ENCODE measurements at places on chromosomes 3 and 15. TPM values are rescaled to one million over a fixed set of nuclear protein-coding genes. Genes with fewer than 3 reads are reported as not detected.

The ZKSCAN7 gene
- 4.8 TPM for polyA plus RNA-seq

The PLXNB1 gene
- polyA plus RNA-seq: 15.4 TPM

The TEX55 gene
- polyA plus RNA-seq: not detected

The NCBP2 gene
- polyA plus RNA-seq: 58.6 TPM

The ZNF660 gene
- polyA plus RNA-seq: 0.72 TPM

The SLC2A2 gene
- not detected for polyA plus RNA-seq

The CAMK1 gene
- 32.6 TPM for polyA plus RNA-seq

The RBP2 gene
- polyA plus RNA-seq: not detected

The DGKG gene
- not detected for polyA plus RNA-seq

The ZIC4 gene
- polyA plus RNA-seq: 3.4 TPM

DNA sequence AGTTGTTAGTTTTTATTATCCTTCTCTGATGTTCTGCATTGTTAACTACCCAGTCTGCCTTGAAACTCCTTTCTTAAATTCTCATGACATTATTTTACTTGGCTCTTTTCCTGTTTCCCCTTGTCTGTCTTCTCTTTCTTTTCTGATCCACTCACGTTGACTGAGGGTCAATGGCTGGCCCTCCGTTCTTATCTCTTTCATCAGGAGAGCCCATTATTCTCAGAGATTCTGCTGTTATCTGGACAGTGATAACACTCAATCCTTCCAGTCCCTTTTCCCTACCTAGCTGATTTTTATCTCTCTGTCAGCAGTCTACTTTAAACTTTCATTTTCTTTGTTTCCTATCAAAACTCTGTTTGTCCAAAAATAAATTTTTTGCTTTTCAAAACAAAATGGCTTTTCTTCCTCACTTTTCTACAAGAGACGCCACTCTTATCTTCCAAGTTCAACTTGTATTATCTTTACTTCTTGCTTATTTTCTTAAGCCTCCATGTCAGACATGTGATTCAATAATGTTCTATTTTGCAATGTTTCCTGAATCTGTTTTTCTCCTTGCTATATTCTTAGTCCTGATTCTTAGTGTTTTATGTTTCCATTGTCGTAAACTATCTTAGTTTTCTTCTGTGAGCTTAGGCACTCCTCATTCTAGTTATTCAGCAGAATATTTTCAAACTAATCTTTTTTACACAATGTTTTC lies 120.2 kb downstream of the NEDD4 start:
- no peak for DNase-seq

DNA sequence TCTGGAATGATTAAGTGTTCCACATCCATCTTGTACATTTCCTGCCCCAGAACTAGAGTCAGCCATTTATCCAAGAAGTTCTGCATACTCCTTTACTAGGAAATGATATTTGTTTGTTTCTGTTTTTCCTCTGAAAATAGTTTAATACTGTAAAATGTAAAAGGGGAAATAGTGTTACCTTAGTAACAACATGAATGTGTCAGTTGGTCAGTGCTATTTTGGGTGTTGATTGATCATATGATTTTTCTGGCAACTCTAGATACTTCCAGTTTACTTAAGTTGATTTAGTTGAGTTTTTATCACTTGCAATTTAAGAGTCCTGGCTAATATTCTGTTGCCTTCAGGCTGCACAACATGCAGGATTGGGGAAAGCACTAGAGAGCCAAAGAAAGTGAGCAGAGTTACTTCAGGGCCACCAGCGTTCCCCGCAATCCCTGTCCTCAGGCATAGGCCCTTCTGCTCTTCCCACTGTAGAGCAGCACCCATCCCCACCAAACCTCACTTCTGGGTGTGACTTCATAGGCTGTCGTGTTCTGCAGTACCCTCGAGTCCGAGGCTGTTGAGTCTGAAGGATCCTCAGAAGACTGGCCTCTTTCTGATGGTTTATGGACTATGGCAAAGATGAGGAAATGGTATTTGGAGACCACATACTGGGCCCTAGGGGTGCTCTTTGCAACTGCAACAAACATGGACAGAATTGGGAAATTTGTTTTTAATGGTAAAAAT lies 69.0 kb downstream of the CHD2 start:
- DNase-seq: no peak

- no peak for DNase-seq
These were observed 377.1 kb upstream of the TBL1XR1 start for GRCh38 chr3:177574222-177574856.

DNA sequence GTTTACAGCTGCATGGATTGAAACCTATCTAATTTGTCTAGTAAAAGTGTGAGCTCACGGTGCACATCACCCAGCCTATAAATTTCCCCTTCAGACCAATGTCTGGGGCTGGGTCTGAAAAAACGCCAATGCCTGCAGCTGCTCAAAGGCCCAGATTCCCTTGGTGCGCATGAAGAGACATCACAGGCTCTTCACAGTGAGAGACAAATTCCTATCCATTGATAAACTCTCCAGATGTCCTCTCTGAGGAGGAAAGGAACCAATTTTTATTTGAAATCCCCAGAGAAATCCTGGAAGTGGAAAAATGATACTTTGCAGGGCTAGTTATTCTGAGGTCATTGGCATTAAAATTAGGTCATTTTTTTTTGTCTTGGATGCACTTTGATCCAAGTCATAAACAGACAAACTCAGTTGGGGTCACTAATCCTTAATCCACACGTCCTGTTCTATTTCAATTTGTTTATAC lies 360.5 kb downstream of the EPHA3 start:
- DNase-seq: no peak

GRCh38 chr3:11154953-11155325 lies 646 bp downstream of the HRH1 start:
- DNase-seq: no peak

DNA sequence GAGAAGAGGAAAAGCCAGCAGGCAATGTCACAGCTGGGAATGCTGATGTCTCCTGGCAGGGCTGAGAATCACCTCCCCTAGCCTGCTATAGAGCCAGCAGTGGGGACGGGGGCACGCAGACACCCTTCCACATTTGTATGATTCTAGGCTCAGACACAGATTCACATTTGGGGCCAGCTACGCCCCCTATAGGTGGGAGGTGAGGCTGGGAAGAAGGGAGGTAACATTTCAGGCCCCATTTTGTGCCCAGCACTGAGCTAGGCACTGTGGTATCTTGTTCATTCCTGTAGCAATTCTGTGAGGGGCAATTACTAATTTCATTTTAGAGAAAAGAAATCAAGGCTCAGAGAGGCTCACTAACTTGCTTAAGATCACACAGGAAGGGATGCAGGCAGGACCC lies 15.9 kb upstream of the ACAD9 start:
- DNase-seq: no peak

DNA sequence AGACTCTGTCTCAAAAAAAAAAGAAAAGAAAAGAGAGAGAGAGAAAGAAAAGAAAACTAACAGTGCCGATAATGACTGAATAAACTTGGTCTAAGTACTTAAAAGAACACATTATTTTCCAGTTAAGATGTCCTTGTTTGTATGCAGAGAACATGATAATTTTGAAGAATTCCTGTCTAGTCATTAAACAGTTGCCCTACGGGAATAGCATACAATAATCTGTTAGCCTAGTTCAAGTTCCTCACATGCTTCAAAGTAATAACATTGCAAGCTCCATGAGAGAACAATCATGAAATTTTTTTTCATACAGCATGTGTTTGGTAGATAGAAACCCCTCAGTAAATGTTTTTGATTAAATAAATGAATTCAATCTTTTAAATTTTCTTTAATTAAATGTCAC lies 23.1 kb upstream of the BHLHE40 start:
- DNase-seq: no peak

GRCh38 chr3:182947888-182948287 lies 32.5 kb downstream of the DCUN1D1 start:
- DNase-seq: no peak

- no peak for DNase-seq
These were observed 279.2 kb downstream of the LSAMP start for GRCh38 chr3:116166121-116166520.

- DNase-seq: no peak
These were observed 449.5 kb upstream of the TBL1XR1 start for GRCh38 chr3:177646749-177647148.

GRCh38 chr3:179720196-179720595 lies 67.4 kb downstream of the USP13 start:
- DNase-seq: no peak

- no peak for DNase-seq
These were observed 256.4 kb upstream of the ZNF385D start for GRCh38 chr3:22007368-22007767.

DNA sequence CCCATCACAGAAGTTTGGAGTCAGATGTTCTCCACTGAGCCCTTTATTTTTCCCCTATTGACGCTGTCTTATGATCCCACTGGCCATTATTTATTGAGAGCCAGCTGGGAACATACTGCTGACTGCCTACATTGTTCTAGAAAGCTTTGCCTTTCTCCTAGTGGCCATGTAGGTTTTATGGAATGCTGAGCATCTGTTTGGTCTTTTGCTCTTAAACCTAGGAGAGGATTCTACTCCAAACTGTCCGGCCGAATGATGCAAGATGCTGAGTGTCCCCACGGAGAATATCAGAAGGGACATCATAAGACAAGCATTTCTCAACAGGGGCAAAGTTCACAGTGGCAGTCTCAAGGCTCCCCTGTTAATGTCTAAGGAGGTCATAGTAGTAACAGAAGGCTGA lies 171.4 kb downstream of the ARRDC4 start:
- DNase-seq: no peak

GRCh38 chr3:48398701-48399386 lies 26.8 kb downstream of the FBXW12 start:
- DNase-seq: no peak

DNA sequence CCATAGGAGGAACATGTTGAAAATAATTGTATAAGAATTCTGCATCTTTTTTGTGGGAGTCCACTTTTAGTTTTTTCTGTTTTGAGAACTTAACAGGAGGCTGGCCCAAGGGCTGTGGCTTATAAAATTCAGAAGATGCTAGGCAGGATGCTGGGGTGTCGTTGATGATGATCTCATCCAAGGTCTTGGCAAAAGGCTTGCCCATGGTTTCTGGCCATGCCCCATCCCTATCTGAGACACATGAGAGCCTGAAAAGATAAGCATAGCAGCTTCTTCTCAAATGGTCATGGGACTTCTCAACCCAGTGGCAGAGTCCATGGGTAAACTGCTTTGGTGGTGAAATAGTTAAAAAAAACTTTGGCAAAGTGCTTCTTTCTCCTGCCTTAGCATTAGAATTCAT lies 35.2 kb downstream of the CMSS1 start:
- no peak for DNase-seq

GRCh38 chr3:11391174-11391879 lies 119.1 kb downstream of the ATG7 start:
- no peak for DNase-seq

GRCh38 chr15:60788692-60789103 lies 309.8 kb upstream of the ICE2 start:
- DNase-seq: no peak
